ENCODE measurements at places on chromosomes 11 and 22.

DNA sequence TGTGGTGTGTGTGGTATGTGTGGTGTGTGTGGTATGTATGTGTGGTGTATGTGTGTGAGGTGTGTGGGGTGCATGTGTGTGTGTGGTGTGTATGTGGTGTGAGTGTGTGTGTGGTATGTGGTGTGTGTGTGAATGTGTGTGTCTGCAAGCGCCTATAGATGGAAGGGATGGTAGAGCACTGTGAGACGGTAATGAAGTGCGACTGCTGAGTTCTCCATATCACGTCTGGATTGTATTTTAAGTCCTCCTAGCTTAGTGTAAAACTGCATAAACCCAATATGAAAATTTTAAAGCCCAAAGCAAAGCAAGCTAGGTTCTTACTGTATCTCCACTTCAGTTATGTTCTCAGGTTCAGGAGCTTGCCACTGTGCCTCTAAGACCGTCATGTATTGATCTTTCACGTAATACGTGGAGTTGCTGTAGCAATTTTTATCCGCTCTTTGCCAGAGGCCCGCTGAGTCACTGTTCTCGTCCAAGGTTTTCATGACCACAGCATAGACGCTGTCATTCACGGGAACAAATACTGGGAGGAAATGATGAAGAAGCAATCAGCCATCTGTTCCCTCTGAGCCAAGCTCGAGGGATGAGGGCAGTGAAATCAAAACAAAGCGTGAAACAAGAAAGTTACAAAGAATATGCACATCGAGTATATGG, 5.5 kb downstream of the PLET1 start:
- DNase-seq, result no peak

GRCh38 chr11:15779518-15779917, 576.8 kb downstream of the SOX6 start:
- DNase-seq, result no peak

DNA sequence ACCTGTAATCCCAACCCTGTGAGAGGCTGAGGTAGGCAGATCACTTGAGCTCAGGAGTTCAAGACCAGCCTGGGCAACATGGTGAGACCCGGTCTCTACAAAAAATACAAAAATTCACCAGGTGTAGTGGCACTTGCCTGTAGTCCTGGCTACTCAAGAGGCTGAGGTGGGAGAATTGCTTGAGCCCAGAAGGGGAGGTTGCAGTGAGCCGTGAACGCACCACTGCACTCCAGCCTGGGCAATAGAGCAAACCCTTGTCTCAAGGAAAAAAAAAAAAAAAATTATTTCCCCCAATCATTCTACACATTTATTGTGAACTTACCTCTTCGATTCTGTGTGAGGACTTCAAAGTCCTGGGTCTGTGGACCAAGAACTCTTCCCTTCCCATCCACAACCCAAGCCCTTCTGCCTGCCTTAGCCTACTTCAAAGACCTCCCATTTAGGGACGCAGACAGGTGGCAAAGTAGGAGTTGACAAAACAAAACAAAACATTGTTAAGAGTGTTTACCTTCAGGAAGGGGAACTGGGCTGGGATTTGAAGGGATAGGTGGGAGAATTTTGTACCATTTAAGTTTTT, 3.8 kb upstream of the WEE1 start:
- no peak for DNase-seq

- DNase-seq, result no peak
Observed at GRCh38 chr11:13012056-13012661, 3.0 kb downstream of the RASSF10 start.

DNA sequence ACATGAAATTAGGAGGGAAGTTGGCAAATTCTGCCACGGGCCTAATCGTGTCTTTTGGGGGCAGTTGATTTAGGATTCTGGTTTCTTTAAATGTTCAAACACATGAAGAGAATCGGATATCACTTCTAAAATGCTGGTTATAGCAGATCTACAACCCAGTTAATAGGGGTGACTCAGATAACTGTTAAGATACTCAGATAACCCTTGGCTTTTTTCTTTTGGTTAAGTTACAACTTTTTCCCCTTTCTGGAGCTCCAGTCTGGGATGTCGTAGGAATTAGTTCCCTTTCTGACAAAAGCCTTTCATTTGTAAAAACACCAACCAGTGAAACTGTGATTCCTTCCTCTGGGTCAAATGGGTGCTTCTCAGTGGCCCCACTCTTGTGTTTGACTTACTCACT, 976 bp downstream of the DEPDC7 start:
- no peak for DNase-seq

DNA sequence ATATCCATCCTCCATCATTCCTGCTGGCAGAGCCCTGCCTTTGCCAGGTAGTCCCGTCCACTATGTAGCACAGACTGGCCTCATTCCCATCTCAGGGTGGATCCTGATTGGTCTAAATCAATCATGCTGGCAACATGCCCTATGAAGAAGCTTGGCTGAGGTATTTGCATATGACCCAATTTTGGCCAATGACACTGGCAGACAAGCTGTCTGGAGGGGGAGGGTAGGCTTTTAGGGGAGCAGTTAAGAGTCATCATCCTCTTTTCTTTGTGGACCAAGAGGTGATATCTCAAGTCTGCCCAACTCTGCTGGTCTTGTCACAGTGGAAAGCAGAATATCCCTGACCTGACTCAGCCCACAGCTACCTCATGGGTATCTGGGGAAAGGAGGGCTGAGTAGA, 5.1 kb downstream of the CCDC89 start:
- no peak for DNase-seq

DNA sequence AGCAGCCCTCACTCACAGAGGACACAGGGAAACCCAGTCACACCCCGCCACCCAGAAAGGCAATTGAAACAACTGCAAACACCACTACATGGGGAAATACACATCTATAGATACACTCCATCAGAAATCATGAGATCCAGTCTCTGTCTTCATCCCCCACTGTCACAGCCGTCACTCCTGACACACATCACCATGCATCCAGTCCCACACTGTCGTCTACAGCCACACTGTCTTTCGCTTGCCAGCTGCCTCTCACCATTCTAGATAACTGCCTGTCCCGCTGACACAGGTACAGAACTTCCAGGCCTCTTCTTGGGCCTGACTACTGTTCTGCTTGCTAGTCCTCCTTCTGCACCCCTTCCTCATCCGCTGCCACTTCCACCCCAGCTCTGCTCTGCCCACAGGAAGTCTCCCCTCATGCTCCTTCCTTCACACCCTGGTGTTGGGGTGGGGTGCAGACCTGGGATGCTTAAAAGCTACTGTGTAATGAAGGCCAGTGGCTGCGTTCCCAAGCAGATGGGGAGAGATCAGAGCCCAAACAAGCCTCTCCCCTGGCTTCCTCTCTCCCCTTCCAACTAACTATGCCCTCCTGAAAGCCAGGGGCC, 42.6 kb downstream of the SLC22A12 start:
- no peak for DNase-seq

- DNase-seq, result no peak
Observed at GRCh38 chr11:36455658-36456111, 54.4 kb downstream of the TRAF6 start.

GRCh38 chr11:202490-202889, 4.7 kb downstream of the BET1L start:
- DNase-seq, result no peak

DNA sequence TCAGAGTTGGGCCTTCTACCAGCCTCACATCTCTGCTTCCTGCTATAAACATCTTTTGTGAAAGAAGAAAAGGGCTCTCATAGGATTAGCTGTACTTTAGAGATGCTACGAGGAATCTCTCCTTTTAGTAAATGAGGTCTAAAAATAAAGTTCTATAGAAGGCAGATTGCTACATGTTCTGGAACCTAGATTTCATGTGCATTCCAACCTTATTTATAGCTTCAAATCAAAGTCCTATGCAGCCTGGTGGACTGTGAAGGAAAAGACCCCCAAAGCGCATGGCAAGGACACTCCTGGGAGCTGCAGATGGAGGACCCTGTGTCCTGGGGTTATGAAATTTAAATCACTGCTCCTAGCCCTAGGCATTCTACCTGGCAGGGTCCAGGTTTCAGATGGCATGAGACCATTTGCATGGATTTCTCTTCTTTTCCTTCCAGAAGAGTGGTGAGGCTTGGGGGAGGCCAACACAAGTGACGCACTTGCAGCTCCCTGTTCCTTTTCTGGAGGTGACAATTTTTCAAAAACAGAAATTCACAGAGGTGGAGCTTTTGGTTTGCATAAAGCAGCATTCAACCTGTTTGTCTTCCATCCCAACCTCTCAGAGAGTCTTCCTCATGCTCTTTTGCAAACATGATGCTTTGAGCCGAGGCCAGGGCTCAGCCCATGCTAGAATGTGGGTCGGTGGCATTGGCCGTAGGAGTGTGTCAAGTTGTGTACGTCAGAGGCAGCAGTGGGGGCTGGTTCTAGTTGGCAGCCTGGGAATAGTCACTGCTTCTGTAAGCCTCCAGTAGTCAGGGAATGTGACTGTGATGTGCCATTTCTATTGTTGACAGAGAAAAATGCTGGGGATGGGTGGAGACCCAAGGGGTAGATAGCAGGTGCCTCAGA, 6.3 kb downstream of the CRY2 start:
- DNase-seq, result no peak

- DNase-seq, result no peak
Observed at GRCh38 chr11:112784323-112785073, 176.7 kb upstream of the NCAM1 start.

GRCh38 chr22:19626666-19627065, 87.6 kb upstream of the SEPTIN5 start:
- no peak for DNase-seq

GRCh38 chr22:32712644-32713355, 88.7 kb upstream of the TIMP3 start:
- no peak for DNase-seq

DNA sequence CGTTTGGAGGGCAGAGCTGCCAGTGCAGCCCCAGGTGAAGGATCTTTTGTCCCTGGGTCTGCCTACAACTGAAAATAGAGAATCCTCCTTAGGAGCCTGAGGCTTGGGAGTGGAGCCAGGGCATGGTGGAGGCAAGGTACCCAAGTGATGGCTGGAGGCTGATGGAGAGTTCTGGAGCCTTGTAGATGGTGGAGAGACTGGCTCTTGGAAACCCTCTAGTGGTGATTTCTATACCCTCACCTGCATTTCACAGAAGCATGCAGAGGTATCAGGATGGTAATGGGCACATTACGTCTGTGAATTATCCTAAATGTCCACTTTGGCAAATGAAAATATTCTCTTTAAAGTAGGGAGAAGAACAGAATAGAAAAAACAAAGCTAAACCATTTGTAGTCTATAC, 44.4 kb downstream of the INSC start:
- DNase-seq, result no peak

DNA sequence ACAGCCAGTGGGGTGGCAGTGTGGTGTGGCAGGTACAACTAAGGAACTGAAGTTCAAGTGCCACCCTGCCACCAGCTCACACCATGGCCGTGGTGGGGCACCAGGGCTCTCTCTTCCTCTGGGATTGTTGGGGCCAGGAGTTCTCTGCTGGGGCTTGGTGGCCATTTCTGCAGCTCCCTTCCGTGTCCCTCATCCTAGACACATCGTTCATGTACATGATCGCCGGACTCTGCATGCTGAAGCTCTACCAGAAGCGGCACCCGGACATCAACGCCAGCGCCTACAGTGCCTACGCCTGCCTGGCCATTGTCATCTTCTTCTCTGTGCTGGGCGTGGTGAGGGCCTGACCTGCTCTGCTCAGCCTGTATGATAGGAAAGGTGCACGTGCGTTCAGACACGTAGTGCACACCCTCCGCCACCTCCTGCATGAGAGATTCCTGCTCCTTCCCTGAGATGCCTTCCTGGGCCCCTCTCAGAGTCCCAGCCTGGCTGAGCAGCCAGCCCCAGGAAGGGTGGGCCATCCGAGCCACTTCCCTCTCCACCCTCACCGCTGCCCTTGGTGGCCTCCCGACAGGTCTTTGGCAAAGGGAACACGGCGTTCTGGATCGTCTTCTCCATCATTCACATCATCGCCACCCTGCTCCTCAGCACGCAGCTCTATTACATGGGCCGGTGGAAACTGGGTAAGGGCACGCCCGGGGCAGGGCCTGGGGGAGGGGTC, 7.3 kb upstream of the TAGLN start:
- no peak for DNase-seq

DNA sequence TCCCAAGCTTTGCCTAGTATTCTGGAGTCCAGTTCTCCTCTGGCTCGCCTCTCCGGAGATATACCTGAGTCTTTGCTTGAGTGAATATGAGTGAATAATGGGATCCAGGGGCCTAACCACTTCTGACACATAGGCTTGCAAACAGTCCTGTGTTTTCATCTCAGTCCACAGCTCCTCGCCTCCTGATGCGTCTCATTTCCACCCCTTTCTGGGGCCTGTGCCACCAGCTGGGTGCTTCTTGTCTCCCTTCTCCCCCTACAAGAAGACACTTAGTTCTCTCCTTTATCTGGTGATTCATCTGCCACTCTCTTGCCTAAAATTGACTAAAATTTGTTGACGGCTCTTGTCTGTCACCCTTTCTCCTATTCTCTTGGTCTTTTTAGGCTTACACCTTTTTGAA, 44.6 kb downstream of the SFI1 start:
- no peak for DNase-seq

DNA sequence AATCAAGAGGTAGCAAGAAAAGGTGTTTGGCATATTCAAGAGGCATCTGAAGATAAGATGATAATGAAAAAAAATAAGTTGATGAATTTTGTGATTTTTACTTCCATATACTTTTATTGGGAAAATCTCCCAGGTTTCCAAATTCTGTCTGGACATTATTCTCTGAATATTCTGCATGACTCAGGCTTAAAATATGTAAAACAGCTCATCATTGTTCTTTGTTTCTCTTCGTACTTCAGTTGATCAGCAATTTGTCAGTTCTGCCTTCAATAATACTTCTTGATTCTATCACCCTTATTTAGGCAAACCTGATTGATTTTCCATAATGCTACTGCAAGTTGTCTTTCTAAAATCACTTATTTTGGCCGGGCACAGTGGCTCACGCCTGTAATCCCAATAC, 30.2 kb downstream of the GTF2H1 start:
- DNase-seq, result no peak

DNA sequence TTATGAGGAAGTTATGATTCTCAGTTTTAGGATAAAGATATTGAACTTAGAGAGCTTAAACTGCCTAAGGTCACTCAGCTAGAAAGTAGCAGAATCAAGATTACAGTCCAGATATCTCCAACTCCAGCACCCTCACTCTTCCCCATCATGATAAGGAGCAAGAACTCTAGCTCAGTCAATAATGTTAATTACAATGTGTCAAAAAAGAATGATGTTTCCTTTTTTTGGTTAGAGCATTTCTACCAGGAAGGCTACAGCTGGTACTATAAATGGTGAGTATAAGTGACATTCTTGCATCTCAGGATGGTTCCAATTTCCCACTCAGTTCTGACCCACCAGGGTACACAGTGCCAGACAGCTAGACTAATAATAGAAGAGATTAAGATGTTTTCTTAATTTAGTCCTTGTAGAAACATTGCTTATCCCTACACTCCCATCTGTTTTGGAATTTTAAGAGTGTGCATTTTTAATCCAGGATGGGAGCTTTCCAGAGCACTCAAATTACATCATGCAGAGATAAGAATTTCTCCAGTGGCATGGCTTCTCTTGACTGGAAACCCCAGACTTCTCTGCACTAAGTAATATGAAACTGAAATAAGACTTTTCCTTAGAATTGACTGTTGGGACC, 21.6 kb upstream of the BBOX1 start:
- DNase-seq, result no peak

- DNase-seq, result no peak
Observed at GRCh38 chr11:130601141-130601540, 152.7 kb downstream of the ADAMTS15 start.

- DNase-seq, result peak; percentile 37
Observed at GRCh38 chr11:64185175-64185692, 737 bp upstream of the STIP1 start.

- DNase-seq, result no peak
Observed at GRCh38 chr11:46903846-46904245, 14.5 kb downstream of the LRP4 start.

GRCh38 chr11:64959498-64959897, 12.4 kb downstream of the MAJIN start:
- no peak for DNase-seq

All from stimulated activated naive CD4-positive, alpha-beta T cell treated with Interleukin-2 at 50 U/mL for 16 hours (primary cell).